ENCODE measurements at places on chromosomes 16 and 17.

- no peak for DNase-seq
Measured at GRCh38 chr17:31724026-31724425, 135.0 kb downstream of the COPRS start.

DNA sequence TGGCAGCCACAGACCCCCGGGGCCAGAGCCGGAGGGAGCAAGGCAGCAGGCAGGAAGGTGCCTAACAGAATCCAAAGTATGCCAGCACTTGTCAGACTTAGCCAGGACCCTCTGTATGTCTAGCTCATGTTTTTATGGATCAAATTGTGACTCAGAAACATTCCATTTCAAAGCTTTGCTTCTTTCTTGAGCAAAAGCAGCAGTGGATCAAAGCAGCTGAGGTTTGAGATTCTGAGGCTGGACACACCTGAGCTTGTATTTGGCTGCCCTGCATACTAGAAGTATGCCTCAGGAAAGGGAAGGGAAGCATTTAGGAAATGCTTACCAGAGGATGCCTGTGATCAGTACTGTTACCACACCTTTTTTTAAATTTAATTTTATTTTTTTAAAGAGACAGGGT lies 5.7 kb upstream of the MYO1C start:
- DNase-seq: no peak

DNA sequence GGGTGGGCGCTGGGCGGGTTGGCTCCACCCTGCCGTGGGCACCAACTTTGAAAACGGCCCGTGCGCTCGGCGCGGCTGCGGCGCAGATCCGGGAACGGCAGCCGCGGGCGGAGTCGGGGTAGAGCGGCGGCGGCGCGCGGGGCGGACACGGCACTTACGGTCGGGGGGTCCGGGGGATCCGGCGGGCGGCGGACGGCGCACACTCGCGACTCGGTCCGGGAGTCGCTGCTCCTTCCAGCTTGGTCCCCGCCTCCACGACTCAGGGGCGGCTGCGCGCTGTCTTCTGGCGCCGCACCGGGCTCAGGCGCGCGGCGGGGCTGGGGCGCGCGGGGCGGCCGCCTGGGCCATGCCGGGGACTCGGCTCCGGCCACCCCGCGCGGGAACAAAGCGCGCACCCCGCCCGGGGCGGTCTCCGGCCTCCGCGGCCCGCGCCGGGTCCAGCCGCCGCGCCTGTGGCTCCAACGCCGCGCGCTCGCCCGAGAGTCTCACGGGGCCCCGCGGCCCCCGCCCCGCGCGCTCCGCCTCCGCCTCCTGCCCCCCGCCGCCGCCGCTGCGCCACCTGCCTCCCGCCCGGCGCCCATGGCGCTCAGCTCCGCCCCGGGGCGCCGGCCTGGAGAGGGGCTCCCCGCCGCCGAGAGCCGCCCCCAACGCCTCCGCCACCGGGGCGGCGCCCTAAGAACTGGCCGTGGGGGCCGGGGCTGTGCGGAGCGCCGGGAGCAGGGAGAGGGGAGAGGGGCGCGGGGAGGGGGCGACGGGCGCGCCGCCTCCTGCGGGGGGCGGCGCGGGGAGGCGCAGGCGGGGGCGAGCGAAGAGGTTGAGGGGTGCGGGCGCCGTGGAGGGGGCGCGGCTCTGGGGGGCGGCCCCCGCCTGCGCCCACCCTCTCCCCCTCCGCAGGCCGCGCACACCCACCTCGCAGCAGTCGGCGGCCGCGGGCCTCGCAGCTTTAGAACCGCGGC lies 35.9 kb downstream of the CBFA2T3 start:
- no peak for DNase-seq

- DNase-seq: no peak
Measured at GRCh38 chr17:42290577-42290976, 2.3 kb downstream of the STAT5A start.

DNA sequence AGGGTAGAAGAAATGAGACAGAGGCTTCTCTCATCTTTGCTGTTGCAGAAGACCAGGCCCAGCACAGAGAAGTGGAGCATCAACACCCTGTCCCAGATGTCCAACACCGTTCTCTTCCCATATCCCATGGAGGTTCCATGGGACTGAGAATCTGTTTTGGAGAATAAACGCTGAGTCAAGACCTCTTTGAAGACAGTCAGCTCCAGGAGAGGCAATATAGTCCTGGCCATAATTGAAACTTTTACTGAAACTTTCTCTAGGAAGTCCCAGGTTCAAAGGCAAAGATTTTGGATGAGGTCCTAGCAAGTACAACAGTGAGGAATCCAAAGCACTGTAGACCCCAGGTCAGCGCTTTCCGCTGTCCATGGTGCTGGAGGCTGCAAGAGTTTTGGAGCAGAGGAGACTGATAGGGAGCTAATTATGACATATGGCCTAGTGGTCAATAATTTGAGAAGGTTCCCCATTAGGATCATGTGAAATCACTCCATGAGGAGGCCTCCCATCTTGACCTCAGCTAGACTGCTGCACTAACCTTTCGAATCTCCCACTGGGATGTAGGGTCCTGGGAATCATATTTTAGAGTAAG lies 36.0 kb downstream of the OSBPL7 start:
- DNase-seq: peak; percentile 64

- DNase-seq: no peak
Measured at GRCh38 chr17:36205637-36206485, 5.0 kb upstream of the CCL4L2 start.

GRCh38 chr17:11309033-11309432 lies 68.0 kb downstream of the SHISA6 start:
- no peak for DNase-seq

DNA sequence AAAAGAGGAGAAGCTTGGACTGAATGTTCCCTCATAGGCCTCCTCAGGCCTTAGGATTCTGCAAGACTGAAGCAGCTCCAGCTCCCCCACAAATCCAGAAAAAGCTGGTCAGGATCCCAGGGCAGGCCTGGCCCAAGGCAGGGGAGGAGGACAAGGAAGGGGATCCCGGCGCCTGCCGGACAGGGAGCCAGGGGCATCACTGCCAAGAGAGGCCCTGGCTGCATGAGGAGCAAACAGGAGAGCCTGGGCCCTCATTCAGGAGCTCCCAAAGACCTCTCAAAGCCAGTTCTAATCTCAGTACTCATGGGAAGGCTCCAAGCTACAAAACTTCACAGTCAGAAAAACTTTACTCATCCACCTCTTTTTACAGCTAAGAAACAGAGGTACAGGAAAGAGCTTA lies 67.3 kb downstream of the ZNF423 start:
- DNase-seq: no peak
